ENCODE measurements at places on chromosomes 12 and 14.
A peak's percentile ranks its signal among the peaks of the same experiment; 100 is the strongest.

DNA sequence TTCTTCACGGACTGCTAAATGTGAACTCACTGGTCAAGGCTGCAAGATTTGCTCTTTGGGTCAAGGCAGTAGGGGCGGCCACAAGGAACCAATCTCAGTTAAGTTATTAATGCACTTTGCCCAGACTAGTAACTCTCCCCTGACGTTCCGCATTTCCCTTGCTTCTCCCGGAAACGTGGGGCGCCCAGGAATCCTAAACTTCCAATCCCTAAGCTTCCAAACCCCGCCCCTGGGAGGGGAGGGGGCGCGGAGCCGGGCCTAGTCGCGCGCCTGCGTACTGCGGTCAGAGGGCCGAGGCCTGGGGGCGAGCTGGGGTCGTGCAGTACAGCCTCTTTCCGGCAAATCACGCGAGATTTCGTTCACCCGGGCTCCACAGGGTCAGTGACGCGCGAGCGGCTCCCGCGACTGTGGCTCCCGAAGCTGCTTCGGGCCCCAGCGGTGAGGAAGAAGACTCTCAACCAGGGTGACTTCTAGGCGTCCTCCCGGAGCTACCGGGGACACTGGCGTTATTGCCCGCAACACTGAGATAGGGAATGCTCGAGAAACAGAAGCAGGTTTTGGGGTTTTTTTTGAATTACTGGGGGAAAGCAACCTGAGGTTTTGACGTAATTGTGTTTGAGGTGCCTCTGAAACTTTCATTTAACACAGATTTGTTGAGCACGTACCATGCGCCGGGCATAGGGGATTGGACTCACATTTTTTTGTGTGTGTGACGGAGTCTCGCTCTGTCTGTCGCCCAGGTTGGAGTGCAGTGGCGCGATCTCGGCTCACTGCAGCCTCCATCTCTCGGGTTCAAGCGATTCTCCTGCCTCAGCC is at the start of gene PTGR2:
Gene PTGR2 (plus strand): TSS at position 265 of the 816 bp plus-strand sequence. CDS start 7,032 bp downstream, outside the sequence.
- peak; percentile 97 for DNase-seq

DNA sequence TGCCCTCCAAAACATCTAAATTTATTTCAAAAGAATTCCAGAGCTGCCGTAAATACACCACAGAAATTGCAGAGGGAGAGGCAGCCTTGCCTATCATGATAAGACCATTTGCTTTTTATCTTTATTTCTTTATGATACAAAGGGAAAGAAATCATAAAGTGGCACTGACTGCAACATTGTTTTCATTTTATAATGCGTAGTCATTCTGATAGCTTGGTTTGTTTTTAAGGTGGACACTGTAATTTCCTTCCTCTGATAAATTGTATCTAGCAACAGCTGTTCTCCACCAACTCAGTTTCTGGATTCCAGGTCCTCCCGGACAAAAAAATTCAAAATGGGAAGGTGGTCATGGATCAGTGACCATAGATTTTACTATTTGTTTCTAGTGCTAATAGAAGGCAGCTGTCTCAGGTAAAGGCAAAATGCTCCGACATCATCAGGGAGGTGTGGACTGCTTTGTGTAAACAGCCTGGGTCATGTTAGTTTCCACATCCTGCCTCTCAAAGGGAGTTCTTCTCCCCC is 623 bp upstream of the TSPAN8 start:
- DNase-seq, result no peak

GRCh38 chr12:1592444-1593173 is 1.8 kb downstream of the FBXL14 start:
- DNase-seq, result peak; percentile 64

DNA sequence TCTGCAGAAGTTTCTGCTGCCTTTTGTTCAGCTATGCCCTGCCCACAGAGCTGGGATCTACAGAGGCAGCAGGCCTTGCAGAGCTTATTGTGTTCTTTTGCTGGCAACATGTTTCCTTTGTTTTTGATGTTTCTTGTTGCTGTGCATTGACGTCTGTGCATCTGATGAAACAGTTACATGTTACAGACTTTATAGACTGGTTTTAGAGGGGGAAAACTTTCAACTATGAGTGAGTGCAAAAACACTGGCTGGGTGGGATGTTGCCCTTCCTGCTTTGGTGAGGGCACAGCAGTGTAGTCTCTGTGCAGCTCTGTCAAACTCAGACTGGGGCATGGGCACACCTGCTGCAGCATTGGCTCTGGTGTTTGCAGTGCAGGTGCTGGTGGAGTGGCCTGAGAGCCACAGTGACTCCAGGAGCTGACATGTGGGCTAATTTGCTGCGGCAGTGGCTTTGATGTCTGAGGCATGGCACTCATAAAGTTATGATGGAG is 26.9 kb downstream of the CLEC6A start:
- DNase-seq, result no peak

- peak; percentile 100 for DNase-seq
Measured at GRCh38 chr14:74493343-74494261, at the start of gene ISCA2. TSS of gene ISCA2 (plus strand) at chr14:74493765. CDS start at chr14:74493775, 10 bp downstream.

DNA sequence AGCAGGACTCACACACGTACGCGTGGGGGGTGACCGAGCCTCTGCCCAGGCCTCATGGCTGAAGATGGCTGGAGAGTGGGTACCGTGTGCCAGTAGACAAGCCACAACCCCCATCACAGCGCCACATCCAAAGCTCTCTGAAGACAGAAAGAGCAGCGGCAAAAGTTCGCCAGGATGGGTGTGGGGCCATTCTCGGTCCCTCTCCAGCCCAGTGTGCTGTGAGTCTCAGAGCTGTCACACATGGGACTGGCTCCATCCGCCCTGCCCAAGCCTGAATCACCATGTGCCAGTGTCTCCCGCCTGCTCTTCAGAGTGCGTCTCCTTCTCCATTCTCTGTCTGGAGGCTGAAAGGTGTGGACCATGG is 5.7 kb downstream of the TMEM179 start:
- no peak for DNase-seq

DNA sequence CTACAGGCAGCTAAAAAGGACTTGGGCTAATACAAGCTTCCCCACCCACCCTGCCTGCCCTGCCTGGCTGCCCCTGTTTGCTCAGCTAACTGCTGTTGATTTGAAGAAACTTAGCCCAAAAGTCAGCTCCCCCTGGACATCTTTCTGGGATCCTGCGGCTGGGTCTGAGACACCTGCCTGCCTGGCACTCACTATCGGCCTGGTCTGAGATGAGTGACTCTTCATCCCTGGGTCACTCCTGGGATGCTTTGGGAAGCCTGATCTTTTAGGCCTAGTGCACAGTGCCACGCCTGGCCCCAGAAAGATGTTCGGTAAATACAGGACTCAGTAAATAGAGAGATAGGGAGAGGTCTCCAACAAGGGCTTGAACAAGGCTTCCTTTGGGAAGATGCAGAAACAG is 211.3 kb upstream of the DIO3 start:
- no peak for DNase-seq

DNA sequence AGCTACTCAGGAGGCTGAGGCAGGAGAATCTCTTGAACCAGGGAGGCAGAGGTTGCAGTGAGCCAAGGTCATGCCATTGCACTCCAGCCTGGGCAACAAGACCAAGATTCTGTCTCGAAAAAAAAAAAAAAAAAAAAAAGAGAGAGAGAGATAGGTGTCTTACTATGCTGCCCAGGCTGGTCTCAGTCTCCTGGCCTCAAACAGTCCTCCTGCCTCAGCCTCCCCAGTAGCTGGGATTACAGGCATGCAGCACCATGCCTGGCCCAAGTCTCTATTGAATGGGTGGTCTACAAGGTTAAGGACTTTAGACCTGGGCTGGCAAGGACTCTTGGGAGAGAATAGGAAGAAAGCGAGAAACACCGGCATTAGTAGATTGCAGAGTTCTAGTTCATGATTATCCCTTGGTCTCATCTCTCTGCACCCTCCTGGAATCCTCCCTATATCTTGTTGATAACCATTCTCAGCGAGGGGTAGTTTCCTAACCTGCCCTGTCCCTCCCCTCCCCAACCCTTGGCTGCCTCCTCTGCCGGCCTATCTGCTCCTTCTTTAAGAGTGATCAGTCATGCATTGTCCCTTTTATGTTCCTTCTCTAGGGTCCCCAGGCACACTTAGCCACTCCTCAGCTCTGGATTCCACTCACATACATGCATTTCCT is 128.1 kb upstream of the MAP1LC3B2 start:
- no peak for DNase-seq

DNA sequence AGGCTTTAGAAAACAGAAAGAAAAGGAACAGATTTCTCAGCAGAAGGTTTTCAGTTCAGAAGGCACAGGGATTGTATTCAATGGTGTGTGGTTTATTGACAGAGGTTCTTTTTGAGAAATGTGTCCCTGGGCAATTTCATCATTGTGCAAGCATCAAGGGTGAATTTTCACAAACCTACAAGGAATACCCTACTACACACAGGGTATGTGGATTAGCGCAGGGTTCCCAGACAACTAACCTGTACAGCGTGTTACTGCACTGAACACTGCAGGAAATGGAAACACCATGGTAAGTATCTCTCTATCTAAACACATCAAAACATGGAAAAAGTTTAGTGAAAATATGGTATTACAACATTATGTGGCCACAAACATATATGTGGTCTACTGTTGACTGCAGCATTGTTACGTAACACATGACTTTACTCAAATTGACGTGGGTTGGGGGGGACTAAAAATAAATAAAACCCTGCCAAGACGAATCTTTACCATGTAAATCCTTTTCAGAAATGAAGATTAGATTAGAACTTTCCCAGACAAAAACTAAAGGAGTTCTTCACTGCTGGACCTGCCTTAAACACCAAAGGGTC is 893.1 kb downstream of the TMEM121 start:
- peak; percentile 10 for DNase-seq

- no peak for DNase-seq
Measured at GRCh38 chr12:91250273-91250665, 67.7 kb upstream of the DCN start.

DNA sequence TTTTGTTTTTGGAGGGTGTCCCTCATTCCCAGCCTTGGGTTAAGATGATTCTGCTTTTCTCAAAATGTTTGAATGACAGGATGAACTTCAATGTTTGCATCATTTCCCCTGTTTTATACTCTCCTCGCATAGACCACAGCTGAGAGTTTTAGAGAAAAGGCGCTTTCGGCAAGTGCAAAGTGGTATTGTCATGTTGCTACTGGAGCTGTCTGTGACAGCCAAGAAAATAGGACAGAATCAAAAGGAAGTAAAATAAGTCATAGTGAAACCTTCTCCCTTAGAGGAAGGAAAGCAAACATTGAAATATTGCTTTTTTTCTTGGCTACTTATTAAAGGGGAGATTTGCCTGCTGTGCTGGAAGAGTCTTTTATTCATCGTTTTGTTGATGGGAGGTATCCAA is 33.5 kb upstream of the ARHGAP5 start:
- peak; percentile 35 for DNase-seq

GRCh38 chr12:122206111-122206881 is 2.8 kb downstream of the B3GNT4 start:
- DNase-seq, result no peak

GRCh38 chr14:64806862-64807495 is 72.7 kb downstream of the SPTB start:
- DNase-seq, result no peak

DNA sequence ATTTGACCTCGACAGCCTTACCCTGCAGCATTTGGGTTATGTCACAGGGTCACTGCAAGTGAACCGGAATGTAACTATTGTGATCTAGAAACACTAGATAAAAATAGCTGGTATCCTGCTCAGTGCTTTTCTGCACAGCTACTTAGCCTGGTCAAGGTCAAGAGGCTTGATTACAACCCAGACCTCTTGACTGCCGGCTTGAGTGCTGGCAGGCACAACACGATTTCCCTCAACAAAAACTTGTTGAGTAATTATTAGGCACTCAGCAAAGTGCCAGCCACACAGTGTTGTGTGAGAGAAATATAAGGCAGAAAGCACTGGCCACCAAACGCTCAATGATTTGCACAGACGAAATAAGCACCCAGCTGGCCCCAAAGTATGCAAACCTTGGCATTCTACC is 156.7 kb downstream of the NUAK1 start:
- no peak for DNase-seq

DNA sequence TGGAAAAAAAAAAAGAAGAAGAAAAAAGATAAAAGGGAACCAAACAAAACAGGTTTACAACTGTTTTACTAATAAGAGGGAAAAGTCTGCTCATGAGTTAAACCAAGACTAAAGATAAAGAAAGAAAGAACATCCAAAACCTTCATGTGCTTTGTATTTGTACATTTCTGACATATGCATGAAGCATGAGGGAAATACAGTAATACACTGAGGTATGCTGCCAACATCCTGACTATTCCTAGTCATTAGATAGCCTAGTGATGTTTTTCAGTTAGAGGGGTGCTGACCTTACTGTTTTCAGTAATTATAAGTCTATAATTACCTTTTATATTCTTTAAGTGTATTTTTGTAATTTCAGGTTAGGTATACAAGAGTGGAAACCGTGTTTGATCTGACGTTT is 793.3 kb downstream of the DIO2 start:
- no peak for DNase-seq

- no peak for DNase-seq
Measured at GRCh38 chr12:53049571-53050318, at the start of gene TNS2. TSS of gene TNS2 (plus strand) at chr12:53050065. CDS start at chr12:53050186, 121 bp downstream.

DNA sequence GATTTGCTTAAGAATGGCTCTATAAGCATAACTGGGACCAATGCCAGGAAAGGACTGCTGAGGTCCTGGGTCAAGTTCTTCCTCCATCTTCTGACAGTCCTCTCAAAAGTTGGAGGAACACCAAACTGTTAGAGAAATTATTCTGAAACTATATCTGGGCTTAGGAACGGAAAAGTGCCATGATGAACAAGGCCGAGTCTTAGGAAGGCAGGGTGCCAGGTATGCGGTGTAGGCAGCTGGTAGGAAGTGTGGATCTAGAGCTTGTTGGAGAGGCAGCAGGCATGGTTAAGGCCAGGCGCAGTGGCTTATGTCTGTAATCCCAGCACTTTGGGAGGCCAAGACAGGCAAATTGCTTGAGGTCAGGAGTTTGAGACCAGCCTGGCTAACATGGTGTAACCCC is 7.7 kb downstream of the GNPTAB start:
- no peak for DNase-seq

GRCh38 chr14:106625186-106625585 is 1098.8 kb downstream of the TMEM121 start:
- no peak for DNase-seq

- DNase-seq, result no peak
Measured at GRCh38 chr12:30026621-30027234, 243.0 kb upstream of the TMTC1 start.

GRCh38 chr12:47988073-47989022 is 15.9 kb downstream of the COL2A1 start:
- DNase-seq, result no peak

- no peak for DNase-seq
Measured at GRCh38 chr14:67668559-67668958, 5.9 kb downstream of the VTI1B start.

- DNase-seq, result no peak
Measured at GRCh38 chr14:77154421-77154820, 12.8 kb upstream of the ZDHHC22 start.

DNA sequence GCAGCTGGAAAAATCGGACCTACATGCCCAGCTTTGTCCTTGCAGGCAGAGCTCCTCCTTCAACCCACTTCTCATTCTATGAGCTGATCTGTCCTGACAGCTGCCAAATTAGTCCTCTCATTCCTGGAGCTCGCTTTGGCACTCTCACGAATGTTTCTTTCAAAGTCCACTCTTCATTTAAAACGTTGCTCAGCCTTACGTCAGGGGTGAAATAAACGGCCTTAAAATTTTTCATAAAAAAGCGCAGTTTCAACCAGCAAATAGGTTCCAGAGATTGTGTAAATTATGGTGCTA is 120.9 kb upstream of the HIF1A start:
- DNase-seq, result no peak

GRCh38 chr12:110310763-110311162 is 29.7 kb downstream of the ATP2A2 start:
- DNase-seq, result no peak
